H7 (cell line): ENCODE measurements at places on chromosomes 7 and 10.

DNA sequence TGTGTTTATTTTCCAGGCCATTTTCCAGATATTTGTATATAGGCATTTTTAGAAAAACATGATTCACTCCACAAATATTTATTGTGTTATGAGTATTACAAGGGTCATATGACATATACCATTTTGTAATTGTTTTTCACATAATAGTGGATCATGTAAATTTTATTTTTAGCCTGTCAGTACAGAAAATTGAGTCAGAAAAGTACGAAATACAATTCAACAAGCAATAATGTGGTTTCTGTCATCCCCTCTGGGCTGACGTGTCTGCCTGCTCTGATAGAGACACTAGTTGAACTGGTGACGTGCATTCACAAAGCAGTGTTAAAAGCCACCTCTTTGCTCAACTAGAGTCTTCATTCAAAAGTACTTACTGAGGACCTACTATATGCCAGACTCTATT is 97.9 kb upstream of the STEAP1B start:
- no peak for DNase-seq

DNA sequence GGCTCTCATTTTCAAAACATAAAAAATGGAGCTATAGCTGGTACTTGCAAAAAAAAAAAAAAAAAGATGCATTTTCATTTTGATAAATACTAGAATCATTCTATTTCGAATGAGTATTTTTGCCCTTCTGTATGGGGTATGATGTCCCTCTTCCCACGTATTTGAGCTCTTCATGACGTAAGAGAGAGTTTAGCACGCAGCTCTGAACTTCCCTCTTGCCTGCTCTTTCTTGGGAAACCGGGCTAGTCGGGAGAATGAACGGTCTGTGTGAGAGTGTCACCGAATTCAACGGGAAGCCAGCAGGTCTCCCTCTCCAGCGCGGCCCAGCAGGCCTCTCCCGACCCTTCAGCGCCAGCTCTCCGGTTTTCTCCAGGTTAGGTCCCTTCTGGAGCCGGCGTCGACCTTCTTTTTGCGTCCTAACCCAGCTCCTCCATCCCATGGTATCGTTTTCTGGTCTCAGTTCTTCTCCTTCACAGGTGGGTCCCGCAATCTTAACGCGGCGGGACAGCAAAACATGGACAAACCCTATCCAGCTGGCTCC is 159.2 kb upstream of the PITRM1 start:
- no peak for DNase-seq

DNA sequence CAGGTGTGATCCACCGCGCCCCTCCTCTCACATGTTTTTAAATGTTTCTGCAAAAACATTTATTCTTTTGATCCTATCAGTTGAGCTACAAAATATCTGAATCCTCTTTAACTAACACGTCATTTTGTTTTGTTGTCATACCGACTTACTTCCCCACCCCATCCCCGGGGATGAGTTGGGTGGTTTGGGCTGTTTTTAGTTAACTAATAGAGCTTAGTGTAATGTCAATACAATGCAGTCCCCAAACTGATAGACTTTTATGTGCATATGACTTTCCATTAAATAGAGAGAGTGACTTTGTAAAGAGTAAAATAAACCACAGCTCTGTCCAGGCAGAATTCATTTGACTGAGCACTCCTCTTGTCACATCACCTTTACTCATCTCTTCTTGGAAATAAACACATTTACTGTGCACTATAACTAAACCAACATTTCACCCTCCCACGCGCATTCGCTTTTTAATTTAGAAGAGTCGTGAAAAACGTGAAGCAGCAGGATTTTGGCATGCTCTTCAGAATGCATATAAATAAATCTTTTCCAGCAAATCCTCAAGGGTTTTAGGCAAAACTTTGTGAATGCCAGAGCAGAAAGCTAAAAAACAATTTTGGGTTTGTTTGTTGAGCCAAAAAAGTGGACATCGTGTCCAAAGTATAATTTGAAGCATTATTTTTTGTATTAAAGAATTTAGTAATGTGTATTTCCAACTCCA is 187.4 kb upstream of the MGMT start:
- no peak for DNase-seq

- no peak for DNase-seq
Measured at GRCh38 chr10:48573045-48573444, 31.8 kb downstream of the ARHGAP22 start.

DNA sequence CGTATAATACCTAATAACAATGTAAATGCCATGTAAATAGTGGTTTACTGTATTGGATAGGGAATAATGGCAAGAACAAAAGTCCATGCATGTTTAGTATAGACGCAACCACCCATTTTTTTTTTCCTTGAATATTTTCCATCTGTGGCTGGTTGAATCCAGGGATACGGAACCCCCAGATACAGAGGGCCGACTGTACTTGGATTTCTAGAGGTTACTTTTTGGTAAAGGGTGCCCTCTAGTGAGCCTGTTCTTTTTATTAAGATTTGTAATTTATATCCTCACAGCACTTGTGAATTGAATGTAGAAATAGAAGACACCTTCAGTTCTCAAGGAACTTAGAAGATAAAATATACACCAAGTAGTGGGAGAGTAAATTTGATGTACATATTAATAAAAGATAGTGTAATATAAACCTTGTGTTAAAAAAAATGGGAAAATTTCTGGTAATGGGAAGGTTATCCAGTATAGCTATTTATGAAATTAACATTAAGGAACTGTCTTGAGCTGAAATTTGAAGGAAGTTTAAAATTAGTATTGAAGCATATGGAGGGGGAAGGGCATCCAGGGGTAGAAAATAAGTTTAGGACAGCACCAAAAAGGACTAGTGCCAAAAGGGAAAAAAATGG is 32.0 kb downstream of the EXOC6 start:
- DNase-seq = peak; percentile 13

- peak; percentile 62 for DNase-seq
Measured at GRCh38 chr10:34866848-34867247, 51.8 kb upstream of the PARD3 start.

DNA sequence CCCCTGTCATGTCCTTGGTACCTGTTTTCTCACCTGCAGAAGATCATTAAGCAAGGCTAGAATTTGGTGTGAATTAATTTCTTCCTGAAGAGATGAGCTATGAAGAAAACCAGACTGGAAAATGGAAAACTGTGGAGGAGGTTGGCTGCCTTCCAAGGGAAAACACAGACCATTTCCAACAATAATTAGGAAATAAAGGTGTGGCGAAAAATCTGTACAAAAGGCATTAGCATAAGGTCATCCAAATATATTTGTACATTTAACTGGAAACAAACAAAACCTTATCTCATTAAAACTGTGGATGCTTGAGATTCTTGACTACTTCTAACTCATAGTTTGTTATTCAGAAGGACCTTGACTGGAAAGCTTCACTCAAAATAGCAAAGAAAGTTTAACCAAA is 1.7 kb downstream of the STN1 start:
- DNase-seq = no peak

DNA sequence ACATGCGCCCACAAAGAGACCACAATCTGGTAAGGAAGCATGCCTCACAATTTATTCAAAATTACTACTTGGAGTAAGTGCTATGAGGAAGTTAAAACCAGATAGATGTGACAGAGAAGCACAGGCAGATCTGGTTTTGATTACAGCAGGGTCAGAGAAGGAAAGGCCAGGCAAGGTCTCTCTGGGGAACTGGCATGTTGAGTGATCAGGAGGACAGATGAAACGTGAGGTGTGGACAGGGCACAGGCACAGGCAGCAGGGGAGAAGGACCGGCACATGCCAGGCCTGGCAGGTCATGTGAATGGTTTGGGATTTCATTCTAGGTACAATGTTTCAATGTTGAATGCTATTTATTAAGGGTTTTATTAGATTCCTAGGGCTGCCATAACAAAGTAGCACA is 51.6 kb downstream of the GPAM start:
- DNase-seq = no peak

DNA sequence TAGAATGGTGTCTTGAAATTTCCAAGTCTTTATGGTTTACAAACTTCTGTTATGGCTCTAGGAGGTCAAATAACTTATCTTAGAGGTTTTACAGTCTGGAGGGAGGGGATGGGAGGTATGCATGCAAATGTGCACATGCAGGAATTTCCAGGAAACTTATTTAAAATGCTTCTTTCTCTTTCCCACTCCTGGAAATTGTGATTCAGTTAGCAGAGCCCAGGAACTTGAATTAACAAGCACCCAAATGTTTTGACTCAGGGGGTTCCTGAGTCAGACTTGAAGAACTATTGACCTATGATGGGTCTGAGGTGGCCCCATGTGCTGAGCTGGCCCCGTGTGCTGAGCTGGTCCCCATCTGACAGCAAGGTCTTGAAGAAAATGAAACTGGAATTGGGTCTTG is 669.4 kb downstream of the INHBA start:
- no peak for DNase-seq

- peak; percentile 37 for DNase-seq
Measured at GRCh38 chr10:54800741-54801421, at the start of gene PCDH15. PCDH15 (minus strand) TSS chr10:54801231; CDS start chr10:54664262, 136,969 bp downstream.

DNA sequence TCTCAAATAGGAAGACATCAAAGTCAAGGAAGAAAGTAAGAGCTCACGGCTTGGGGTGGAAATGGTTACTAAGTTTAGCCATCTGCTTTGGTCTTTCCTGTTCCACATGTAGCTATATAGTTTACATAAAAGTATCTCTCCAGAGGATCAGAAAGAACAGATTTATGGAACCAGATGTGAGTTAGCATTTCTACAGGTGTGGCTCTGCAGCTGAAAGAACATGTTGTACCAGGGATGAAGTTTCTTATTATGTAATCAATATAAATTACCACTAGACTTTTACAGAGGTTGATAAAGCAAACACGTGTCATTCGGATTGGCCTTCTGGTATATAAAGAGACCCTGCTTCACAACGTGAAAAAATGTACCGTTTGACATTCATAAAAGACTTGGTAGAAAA is 19.9 kb downstream of the CALD1 start:
- no peak for DNase-seq

- DNase-seq = no peak
Measured at GRCh38 chr7:113764401-113765035, 154.3 kb downstream of the PPP1R3A start.

DNA sequence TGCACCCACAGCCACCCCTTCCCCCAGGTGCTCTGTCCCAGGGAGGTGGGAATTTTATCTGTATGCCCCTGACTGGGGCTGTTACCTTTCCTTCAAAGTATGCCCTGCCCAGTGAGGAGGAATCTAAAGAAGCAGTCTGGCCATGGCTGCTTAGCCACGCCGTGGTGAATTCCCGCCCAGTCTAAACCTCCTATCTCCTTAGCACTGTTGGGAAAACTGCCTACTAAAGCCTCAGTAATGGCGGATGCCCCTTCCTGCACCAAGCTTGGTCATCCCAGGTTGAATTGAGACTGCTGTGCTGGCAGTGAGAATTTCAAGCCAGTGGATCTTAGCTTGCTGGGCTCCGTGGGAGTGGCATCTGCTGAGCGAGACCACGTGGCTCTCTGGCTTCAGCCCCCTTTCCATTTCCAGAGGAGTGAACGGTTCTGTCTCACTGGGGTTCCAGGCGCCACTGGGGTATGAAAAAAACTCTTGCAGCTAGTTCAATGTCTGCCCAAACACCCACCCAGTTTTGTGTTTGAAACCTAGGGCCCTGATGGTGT is 87.2 kb downstream of the ABCC2 start:
- no peak for DNase-seq

- peak; percentile 98 for DNase-seq
Measured at GRCh38 chr7:45000093-45001032, at the start of gene CCM2. CCM2 (plus strand) TSS chr7:45000201; CDS start chr7:45000334, 133 bp downstream.

DNA sequence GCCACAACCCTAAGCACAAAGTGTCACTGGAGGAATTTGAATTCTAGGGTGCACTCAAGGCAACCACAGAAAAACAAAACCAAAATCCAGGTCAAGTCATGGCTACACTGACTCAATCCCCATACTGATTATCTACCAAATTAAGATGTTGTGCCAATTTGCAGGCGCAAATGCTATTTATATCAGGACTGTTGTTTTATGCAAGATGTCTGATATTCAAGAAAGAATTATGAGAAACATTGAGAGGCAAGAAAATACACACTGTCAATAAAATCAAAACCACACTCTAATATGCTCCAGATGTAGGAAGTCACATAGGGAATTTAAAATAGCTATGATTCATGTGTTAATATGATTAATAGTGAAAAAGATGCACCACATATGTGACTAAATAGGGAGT is 141.3 kb upstream of the MINDY3 start:
- DNase-seq = no peak

DNA sequence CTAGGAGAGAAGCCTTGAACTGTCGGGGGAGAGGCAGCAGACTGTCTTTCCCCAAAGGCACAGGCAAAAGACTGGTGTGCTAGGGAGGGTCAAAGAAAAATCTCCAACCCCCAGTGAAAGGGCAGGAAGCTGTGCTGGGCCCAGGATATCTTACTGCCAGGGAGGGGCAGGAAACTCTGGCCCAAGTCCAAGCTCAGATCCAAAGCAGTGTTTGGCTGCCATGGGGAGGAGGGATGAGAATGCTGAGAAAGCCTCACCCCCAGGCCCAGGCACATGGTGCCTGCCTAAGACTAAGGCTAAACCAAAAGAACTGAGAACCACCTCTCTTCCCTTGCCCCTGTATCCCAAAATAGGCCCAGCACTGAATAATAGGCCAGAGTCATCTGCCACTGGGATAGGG is 171.2 kb downstream of the PLPP4 start:
- DNase-seq = no peak

GRCh38 chr10:42951486-42952251 is 125.2 kb upstream of the RET start:
- DNase-seq = peak; percentile 83

GRCh38 chr10:130587718-130588117 is 451.5 kb downstream of the GLRX3 start:
- no peak for DNase-seq

DNA sequence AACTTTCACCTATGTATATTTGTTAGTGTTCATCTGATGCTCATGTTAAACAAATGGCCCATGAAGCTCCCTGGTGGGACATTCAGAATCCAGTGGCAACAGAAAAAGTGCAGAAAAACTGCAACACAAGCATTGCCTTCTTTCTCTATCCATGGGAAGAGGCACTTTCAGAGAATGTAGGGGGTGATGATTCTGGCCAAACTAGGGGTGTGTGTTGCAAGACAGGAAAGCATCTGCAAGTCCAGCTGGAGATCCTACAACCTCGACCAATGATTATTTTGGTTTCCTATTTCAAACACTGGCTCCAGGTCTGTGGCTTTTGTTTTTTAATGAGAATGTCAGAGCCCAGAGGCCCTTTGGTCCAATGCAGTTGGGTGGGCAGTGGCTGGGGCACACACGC is 198.7 kb downstream of the CXCL12 start:
- DNase-seq = no peak

- peak; percentile 46 for DNase-seq
Measured at GRCh38 chr7:41979834-41980307, 257.1 kb downstream of the GLI3 start.

GRCh38 chr7:2710286-2710655 is 22.3 kb downstream of the AMZ1 start:
- no peak for DNase-seq

- DNase-seq = no peak
Measured at GRCh38 chr10:12269056-12269455, 73.1 kb downstream of the CDC123 start.

- DNase-seq = no peak
Measured at GRCh38 chr10:33387720-33388119, 53.3 kb upstream of the NRP1 start.

- DNase-seq = no peak
Measured at GRCh38 chr7:47218378-47219176, 363.3 kb downstream of the TNS3 start.
